ENCODE measurements at places on chromosomes 12 and 14.

DNA sequence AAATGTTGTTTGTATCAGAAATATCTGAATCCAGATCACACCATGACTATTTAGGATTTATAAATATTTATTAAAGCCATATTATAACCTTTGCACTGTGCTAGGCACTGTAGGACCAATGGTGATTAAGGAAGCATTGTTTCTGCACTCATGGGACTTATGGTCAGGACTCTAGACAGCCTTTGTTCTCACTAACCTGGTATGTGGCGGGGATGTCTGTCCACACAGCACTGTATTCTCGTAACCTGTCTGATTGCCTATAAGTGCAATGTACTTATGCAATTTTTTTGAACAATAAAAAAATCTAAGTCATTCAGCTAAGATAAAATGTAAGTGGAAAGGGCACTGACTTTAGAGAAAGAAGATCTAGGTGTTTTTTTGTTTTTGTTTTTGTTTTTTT is 6.7 kb upstream of the SSPN start:
- DNase-seq = no peak

DNA sequence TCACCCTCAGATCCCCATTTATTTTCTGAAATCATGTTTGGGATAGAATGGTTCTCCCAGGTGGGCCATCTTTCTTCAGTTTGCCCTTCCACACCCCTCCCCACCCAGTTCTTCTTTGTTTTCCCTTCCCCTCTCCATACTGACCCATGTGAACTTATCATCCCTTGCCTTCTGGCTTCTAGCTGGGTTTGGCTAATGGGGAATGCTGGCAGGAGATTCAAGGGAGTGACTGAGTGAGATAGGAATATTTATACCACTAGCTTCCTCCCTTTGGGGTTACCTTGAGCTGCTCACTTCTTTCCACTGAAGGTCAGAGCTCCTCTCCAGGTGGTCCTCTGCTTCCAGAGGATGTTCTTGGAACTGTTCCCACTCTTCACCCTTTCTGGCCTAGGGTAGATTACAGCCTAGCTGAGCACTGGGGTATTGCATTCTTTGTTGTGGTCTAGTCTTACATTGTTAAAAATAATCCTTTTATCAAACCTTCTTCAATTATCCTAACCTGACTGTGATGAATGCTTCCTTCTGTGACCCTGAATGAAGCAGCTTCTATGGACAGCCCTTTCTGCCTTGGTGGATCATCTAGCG is 88.3 kb upstream of the ATP2B1 start:
- no peak for DNase-seq

DNA sequence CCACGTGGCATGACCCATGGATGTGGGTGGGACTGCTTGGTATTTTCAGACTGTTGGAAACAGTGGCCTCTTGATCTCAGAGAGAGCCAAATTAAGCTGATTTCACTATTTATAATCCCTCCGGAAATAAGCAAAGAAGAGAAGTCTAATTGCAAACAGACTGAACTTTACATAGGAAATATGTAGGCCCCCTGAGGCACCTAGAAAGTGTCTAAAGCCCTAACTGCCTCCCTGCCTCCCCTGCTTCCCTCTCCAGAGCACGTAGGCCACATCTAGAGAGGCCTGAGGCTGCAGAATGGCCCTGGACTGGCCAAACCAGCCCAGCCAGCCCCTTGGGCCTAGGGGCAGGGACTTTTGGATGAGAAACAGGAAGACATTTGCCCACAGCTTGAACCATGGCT is 123.8 kb downstream of the ZFP36L1 start:
- DNase-seq = no peak

DNA sequence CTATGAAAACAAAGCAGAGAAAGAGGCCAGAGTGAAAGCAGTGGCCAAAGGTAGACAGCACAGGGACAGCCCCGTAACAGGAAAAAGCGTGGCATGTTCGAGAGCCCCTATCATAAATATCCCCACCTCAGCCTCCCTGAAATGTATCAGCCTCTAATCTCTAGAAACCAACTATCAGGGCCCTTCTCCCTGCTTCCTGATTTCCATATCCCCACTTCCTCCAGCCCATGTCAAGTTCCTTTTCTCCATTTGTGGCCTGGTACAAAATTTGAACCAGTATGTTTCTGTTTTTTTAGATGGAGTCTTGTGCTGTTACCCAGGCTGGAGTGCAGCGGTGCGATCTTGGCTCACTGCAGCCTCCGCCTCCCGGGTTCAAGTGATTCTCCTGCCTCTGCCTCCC is 16.9 kb downstream of the DEPDC4 start:
- no peak for DNase-seq

- no peak for DNase-seq
Measured at GRCh38 chr12:131989021-131989420, 39.3 kb downstream of the EP400 start.

- DNase-seq = no peak
Measured at GRCh38 chr12:46926526-46926925, 100.7 kb upstream of the SLC38A4 start.

DNA sequence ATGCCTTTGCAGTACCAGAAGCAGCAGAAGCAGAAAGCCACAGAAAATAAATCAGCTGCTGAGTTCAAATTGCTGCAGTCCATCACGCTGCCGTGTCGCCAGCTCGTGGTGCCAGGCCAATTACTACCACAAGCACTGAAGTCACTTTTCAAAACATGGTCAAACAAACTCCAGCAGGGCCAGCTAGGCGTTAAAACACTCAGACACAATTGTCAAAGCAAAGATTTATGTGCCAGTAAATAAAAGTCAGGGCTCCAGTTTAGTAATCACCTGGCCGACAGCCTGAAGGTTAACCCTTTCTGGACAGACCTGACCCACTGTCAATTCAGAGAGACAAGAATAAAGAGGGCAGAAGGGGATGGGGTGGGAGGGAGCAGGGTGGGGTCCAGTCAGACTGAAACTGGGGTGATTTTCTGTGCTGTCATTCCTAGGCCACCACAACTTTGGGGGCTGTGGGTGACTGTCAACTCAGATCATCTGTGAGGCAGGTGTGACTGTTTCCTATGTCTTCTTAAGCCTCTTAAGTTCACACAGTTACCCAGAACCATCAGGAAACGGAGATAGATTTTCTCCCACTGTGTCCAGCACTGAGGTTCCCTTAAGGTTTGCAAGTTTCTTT is 109.8 kb upstream of the FUT8 start:
- no peak for DNase-seq

GRCh38 chr12:128818065-128819022 is 5.4 kb downstream of the SLC15A4 start:
- no peak for DNase-seq

- no peak for DNase-seq
Measured at GRCh38 chr12:77814386-77814785, 16.3 kb upstream of the NAV3 start.

DNA sequence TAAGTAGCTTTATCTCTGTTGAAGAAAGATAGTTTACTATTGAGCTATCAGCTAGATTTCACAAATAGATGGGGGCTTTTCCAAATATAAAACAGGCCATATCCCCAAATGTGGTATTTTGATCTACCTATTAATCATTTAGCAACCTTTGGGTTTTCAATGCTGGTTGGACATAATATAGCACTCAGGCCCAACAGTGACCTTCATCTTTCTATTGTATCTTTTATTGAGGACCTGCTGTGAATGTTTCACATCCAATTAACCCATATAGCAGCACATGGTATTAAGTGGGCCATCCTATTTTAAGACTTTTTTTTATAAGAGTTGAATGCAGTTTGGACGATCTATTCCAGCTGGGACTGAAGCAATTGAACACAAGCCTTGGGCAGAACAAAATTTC is 10.0 kb upstream of the NR1H4 start:
- DNase-seq = no peak

GRCh38 chr12:65878540-65878939 is 54.3 kb downstream of the HMGA2 start:
- DNase-seq = no peak

DNA sequence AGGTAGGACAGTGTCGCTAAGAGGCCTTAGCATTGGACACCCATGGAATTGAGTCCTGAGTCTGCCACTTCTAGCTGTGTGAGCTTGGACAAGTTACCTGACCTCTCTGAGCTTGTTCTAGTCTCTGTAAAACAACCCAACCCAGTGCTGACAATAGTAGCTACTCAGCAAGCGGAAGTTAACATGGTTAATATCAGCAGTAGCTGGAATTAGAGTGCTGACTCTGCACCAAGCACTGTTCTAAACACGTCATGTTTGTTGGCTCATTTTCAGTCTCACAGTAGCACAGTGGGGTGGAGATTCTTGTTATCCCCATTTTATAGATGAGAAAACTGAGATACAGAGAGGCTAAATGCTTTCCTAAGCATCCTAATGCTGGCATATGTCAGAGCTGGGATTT is 47.5 kb upstream of the RIN3 start:
- no peak for DNase-seq

DNA sequence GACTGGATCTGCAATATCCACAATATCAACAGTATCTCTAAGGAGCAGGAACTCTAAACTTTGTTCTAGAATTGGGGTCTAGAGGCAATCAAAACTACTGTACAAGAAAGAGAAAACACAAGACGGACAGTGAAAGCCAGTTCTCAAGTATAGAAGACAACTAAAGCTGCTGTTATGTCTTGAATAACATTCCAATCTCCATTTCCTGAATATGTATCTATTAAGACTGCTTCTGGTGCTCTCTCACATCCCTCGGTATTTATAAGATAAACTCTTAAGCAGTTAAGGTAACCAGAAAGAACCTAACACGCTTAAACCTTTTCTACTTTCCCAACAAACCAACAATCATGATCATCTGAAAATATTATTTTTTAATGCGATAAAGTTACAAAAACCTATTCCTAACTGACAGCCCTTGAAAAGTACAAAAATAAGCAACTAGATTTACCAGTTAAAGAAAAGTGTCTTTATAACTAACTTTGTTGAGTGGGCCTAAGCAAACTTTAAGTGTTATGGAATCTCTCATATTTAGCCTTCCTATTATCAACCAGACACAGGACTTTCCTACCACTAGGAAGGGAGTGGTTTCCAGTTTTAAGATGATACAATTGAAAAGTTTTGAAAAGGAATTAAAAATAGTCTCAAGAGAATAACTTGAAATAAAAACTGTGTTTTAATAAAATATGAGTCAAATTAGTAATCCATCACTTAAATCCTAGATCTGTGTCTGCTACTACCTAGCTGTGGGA is 30.7 kb downstream of the NUMB start:
- no peak for DNase-seq

- DNase-seq = no peak
Measured at GRCh38 chr14:74502236-74503019, 8.9 kb downstream of the ISCA2 start.

GRCh38 chr12:80188576-80188975 is 89.2 kb downstream of the OTOGL start:
- no peak for DNase-seq

DNA sequence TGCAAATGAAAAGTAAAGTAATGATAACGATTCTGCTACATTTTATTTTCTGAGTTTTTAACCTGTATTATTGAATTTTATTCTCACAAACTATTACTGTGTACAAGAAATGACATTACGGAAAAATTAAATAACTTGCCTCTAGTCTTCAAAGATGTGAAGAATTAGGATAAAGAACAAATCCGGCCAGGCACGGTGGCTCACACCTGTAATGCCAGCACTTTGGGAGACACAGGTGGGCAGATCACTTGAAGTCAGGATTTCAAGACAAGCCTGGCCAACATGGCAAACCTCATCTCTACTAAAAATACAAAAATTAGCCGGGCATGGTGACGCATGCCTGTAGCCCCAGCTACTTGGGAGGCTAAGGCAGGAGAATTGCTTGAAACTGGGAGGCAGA is 1584.4 kb upstream of the SEL1L start:
- no peak for DNase-seq

DNA sequence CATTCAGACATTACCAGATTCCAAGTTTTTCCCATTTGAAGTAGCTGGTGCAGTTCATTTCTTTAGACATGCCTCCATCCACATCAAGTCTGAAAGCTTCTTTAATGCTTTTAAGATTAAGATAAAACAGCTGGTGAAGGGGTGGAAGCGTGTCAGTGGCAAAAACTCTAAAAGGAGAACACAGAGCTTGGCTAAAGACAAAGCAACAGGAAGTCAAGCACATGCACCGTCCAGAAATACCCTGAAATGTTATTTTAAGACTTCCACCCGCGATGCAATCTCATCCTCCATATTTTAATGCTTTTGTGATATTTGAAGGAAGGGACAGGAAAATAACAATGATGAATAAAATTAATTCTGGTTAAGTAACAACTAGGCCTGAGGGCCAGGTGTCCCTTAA is 31.8 kb downstream of the PPM1H start:
- DNase-seq = no peak

DNA sequence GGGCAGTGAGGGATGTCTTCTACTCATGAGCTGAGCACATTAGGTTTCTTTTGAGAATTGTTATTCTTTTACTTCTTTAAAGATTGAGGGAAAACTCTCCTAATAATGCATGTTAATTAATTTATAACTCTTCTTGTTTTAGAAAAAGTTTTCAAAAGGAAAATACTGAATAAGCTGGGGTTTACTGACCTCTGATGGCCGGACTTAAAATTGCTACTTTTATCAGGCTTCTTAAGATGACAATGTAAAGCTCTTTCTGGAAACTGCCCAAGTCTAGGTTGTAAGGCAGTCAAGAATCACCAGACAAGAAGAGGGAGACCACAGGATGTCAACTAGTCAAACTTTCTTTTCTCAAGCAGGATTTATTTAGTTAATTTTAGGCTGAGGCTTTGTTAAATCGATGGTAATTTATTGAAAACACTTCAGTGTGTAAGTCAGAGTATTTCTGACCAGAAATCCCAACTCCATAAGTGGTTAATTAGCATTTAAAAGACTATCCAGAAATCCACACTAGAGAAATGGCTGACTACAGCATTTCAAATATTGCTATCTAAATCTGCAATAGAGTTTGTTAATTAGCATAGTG is 82.1 kb downstream of the AVPR1A start:
- DNase-seq = no peak

GRCh38 chr12:46373301-46374296 is 1.0 kb upstream of the SLC38A2 start:
- DNase-seq = no peak

DNA sequence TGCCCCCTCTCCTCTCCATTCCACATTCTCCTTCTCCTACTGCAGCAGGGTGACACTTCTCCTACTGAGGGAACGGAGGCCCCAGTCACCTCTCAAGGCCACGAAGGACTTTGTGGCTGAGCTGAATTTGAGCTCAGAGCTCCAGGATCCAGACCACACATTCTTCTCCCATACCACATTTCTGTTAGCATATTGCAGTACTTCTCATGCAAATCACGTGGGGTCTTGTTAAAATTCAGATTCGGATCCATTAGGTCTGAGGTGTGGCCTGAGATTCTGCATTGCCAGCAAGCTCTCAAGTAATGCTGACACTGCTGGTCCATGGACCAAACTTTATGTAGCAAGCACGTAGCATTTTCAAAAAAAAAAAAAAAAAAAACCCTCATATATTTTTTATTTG is 9.6 kb upstream of the IFI27L2 start:
- DNase-seq = no peak
